ENCODE measurements at places on chromosomes 16 and 17. TPM values are rescaled to one million over a fixed set of nuclear protein-coding genes. Genes with fewer than 3 reads are reported as not detected.

CLDN7 gene
- 23.0 TPM for total RNA-seq

AP2B1 gene
- 86.1 TPM for total RNA-seq

OTOP3 gene
- not detected for total RNA-seq

CDH8 gene
- total RNA-seq: not detected

CCDC40 gene
- 0.91 TPM for total RNA-seq

RPL27 gene
- 1,977 TPM for total RNA-seq

SLC43A2 gene
- 3.3 TPM for total RNA-seq

NSMCE1 gene
- 99.7 TPM for total RNA-seq

PHOSPHO1 gene
- total RNA-seq: 0.65 TPM

PPM1E gene
- total RNA-seq: 1.0 TPM

CEP112 gene
- total RNA-seq: 4.0 TPM

GFER gene
- total RNA-seq: 15.6 TPM

VTN gene
- total RNA-seq: 1.4 TPM

ABCC3 gene
- total RNA-seq: 13.9 TPM

FBXL19 gene
- 21.2 TPM for total RNA-seq

CLEC19A gene
- not detected for total RNA-seq

DYNLRB2 gene
- not detected for total RNA-seq

Data from epithelial cell of alveolus of lung (primary cell).